ENCODE measurements at places on chromosomes 16 and 17. TPM values are rescaled to one million over a fixed set of nuclear protein-coding genes. Genes with fewer than 3 reads are reported as not detected.

DNA sequence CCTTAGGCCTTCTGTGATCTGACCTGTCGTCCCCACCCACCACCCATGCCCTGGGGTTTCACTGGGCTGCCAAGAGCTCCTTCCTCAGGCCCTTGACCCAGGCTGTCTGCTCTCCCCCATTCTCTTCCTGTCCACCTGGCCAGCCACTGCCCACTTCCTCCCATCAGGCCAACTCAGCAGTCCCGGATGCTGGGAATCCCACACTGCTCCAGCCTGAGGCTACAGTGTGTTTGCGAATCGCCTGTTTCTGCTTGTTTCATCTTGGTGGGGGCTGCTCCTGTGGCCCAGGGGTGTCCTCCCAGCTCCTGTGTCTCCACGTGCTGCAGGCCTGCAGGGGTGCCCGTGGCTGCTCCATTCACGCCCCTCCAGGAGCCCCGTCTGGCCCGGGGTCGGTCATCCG is 839 bp upstream of the METRN start:
- H3K27ac ChIP-seq, result no peak overlapping the region
- peaks cover 30% of the 10 kb centered on the region for H3K27me3 ChIP-seq
- H3K36me3 ChIP-seq, result no peaks in the 10 kb centered on the region

DNA sequence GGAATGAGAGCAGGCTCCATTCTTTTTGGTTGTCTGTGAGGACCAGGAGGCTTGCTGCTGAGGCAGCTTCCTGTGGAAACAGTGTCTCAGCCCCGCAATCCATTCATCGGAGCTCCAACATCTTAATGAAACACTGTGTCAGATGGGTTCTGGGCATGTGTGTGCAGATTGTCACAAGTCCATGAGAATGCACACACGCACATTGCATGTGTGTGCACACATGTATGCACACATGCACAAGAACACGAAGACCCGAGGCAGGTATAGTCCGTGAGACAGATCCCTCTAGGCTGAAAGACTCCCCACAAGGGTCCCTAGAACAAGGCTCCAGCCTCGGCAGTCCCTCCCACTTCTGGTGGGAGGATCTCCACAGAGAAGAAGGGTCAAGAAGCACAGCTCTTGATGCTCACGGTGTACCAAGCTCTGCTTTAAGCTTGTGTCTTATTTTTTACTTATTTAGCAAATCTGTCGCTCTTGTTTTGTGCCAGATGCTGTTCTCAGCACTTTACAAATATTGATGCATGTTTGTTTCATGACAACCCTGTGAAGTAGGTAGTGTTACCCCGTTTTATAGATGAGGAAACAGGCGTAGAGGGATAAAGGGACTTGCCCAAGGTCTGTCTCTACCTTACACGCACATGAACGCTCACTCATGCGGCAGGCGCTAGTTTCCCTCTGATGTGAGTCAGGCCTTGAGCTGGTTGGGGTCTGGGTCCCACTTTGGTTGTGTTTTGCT is 213.1 kb downstream of the SEC14L1 start:
- no peaks in the 10 kb centered on the region for H3K36me3 ChIP-seq
- no peak for DNase-seq
- H3K4me1 ChIP-seq, result peaks cover 5% of the 10 kb centered on the region
- no peaks in the 10 kb centered on the region for H3K27me3 ChIP-seq

DOC2B gene
- total RNA-seq, result 22.9 TPM

KRTAP17-1 gene
- total RNA-seq, result not detected

GRCh38 chr17:34177642-34178041 is 77.4 kb upstream of the CCL2 start:
- H3K36me3 ChIP-seq, result no peaks in the 10 kb centered on the region
- no peak overlapping the region for H3K4me3 ChIP-seq
- H3K27ac ChIP-seq, result peak overlapping the region; percentile 21
- H3K27me3 ChIP-seq, result no peaks in the 10 kb centered on the region
- H3K4me1 ChIP-seq, result no peaks in the 10 kb centered on the region
- no peak for DNase-seq

ENO3 gene
- total RNA-seq, result 1.6 TPM

GRCh38 chr17:1830288-1830687 is 483 bp downstream of the RPA1 start:
- DNase-seq, result no peak
- H3K36me3 ChIP-seq, result no peaks in the 10 kb centered on the region
- peak overlapping the region; percentile 97 for H3K4me3 ChIP-seq
- H3K27me3 ChIP-seq, result no peaks in the 10 kb centered on the region
- H3K4me1 ChIP-seq, result no peaks in the 10 kb centered on the region

GRCh38 chr17:58337210-58337599 is 8.6 kb upstream of the TSPOAP1 start:
- no peaks in the 10 kb centered on the region for H3K27me3 ChIP-seq
- H3K27ac ChIP-seq, result peak overlapping the region; percentile 81
- peaks cover 22% of the 10 kb centered on the region for H3K4me1 ChIP-seq
- DNase-seq, result no peak

KIF22 gene
- total RNA-seq, result 16.3 TPM

QRICH2 gene
- 4.3 TPM for total RNA-seq

- H3K4me3 ChIP-seq, result no peak overlapping the region
- no peaks in the 10 kb centered on the region for H3K27me3 ChIP-seq
- no peaks in the 10 kb centered on the region for H3K4me1 ChIP-seq
- no peaks in the 10 kb centered on the region for H3K36me3 ChIP-seq
- no peak for DNase-seq
These were observed 60.7 kb downstream of the HS3ST3A1 start for GRCh38 chr17:13541032-13541480.

MC1R gene
- total RNA-seq, result 3.8 TPM
